Activated CD4-positive, alpha-beta T cell treated with anti-CD3 and anti-CD28 coated beads for 36 hours (primary cell): ENCODE measurements at places on chromosomes 7 and 10.
A peak's percentile ranks its signal among the peaks of the same experiment; 100 is the strongest.

GRCh38 chr7:138449580-138449979, 10.5 kb upstream of the TRIM24 start:
- DNase-seq: peak; percentile 64

DNA sequence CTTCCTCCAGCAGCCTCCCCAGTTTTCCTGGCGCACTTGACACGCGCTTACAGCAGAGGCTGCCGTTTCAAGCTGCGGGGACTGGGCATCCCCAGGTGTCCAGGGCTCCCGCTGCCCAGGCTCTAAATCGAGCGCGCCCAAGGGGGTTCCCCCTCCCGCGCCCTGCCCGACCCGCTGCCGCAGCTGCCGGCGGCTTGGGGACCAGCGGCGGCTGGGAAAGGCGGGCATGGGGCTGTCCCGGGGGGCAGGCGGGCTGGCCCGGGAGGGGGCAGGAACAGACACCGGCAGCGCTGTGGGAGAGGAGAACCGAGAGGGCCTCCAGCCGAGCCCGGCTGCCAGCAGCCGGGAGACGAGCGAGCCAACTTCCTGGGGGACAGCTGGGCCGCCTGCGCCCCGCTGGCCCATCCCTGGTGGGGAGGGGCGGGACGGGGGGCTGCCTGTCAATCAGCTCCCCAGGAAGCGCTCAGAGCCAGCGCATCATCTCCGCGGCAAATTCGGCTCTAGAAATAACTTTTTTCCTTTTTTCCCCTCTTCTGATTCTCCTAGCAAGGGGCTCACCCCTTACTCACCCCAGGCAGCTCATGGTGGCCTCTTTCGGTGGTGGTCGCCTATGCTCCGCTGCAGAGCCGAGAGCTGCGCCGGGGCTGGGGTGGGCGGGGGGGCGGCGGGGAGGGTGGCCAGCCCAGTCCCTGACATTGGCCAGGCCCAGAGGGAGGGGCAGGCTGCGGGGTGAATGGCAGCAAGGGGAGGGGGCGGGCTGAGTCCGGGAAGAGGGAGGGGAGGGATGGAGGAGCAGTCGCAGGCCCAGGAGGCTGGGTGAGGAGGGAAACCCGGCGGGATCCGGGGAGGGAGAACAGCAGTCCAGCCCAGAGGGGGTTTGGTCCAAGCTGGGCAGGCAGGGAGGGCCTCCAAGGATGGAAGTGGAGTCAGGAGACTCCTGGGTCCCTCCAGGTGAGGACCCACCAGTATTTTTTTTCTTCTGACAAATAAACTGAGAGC, 14.7 kb downstream of the GRID2IP start:
- DNase-seq: peak; percentile 39

DNA sequence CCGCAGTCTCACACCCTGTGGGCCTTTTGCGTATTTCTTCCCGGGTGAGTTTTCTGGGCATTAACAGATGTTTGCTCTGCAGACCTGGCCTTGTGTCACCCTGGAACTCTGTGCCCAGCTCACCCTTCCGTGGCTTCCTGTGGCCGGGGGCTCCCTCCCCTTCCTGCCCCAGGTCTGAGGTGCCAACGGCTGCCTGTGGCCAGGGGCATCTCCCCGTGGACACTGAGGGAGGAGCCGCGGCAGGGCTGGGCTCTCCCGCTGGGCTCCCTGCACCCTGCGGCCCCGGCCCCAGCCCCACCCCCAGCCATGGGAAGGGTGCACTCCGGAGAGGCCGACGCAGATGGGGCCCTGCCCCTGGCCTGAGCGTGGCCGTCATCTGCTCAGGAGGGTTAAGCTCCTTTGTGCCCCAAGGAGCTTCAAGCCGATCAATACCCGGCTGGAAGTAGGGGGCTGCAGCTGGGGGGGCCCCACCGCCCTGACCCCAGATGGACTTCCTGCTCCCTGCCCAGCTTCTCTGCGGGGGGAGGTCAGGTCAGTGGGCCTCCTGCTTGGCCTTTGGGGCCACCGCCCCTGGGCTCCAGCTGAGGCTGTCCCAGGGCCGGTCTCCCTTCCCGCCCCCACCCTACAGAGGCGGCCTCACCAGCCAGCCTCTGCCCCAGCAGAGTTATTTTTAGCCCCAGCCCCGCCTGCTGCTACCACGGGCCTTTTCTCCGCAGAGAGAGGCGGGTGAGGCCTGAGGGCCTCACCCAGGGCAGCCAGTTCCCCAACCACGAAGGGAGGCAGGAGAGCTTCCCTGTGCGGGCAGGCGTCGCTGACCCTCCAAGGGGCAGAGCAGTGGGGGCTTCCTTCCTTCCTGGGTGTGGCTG, 24.2 kb downstream of the PWWP2B start:
- peak; percentile 60 for DNase-seq

DNA sequence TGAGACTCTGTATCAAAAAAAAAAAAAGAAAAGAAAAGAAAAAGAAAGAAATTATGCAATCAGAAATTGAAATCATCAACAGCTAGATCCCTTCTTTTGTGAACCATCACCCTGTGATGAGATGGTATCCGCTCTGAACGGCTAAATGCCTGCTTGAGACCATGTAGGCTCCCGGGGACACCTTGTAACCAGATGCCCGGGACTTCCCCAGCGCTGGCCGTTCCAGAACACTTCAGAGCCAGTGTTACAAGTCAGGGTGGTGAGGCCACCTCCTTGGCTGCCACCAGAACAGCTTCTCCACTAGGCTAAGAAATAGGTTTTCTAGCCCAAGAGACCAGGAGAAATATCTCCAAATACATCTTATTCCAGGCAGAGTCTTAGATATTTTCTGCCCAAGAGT, 119.4 kb upstream of the SH2B2 start:
- DNase-seq: no peak

GRCh38 chr10:117174439-117175214, 22.7 kb upstream of the KCNK18 start:
- peak; percentile 93 for DNase-seq

DNA sequence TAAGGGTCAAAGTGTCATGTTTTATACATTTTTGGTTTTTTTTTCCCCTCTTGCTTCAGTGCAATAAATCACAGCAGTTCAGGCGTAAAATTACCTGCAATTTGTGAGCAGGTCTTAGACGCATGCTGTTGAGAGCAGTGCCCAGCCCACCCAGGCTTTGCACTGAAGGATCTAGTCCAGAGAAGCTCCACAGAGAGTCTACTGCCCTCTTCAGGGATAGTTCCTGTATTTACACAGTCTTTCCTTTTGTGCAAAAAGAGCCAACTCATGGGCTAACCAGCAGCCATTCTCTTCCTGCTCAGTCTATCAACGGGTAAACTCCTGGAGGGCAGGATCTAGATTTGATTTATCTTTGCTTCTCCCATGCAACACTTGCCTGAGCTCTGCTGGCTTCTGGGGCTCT, 82.2 kb upstream of the NAMPT start:
- no peak for DNase-seq

- no peak for DNase-seq
These were observed 66.0 kb downstream of the CALD1 start for GRCh38 chr7:134845461-134845860.

GRCh38 chr7:1193593-1194424, 33.8 kb upstream of the ZFAND2A start:
- DNase-seq: peak; percentile 67

DNA sequence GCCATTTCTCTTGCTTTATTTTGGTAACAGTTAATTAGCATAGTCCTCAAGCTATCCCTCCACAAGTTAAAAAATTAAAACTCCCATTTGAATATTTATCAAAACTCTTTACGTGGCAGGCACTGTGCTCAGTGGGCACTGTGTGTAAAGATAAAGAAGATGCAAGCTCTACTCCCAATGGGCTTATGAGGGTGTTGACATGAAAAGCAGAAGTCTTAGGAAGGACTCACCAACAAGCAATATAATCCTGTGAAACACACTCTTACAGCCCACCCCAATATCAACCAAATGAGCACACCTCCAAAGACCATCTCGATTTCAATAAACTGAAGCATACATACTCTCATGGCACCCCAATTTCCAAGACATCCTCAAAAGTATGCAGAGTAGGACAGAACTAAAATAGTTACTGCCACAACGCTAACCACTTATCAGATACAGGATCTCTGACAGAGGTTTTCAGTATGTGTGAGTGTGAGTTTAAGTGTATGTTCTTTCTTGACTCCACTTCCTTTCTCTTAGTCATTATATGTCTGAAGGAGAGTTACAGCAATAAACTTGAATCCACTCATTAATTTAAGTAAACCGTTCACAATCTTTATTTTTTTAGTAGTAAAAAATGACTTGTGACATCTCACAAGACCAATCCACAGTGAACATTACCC, 120.0 kb downstream of the PDE1C start:
- DNase-seq: no peak

DNA sequence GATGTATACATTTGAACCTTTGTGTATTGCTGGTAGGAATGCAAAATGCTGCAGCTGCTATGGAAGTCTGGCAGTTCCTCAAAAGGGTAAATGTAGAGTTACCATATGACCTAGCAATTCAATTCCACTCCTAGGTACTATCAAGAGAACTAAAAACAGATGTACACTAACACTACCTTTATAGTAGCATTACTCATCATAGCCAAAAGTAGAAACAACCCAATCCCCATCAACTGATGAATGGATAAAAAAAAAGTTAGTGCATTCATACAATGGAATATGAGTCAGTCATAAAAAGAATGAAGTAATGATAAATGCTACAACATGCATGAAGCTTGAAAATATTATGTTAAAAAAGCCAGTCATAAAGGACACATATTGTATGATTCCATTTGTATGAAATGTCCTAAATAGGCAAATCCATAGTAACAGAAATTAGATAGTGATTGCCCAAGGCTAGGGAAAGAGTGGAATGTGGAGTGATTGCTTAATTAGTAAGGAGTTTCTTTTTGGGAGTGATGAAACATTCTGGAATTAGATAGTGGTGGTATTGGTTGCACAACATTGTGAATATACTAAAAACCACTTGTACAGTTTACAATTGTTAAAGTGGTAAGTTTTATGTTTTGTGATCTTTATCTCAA, 96.4 kb upstream of the AOAH start:
- no peak for DNase-seq

- DNase-seq: no peak
These were observed 70.5 kb upstream of the AHR start for GRCh38 chr7:17227766-17228490.

DNA sequence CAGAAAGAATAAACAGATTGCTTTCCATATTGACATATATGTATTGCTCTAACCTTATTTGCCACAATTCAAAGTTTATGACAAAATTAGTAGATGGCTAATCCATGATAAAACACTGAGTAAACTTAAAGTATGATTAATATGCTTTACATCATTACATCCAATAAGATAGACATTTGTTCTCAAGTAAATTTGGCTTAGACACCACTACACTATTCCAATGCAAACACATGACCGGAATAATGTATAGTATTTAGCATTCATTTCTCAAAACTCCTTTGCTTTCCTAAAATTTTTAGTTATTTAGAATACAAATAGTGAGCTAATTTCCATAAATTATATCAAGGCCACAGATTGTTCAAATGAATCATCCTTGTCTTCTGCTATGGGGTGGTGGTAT, 20.2 kb downstream of the SEM1 start:
- DNase-seq: no peak

- DNase-seq: no peak
These were observed 5.7 kb downstream of the DNAH11 start for GRCh38 chr7:21548491-21548890.

DNA sequence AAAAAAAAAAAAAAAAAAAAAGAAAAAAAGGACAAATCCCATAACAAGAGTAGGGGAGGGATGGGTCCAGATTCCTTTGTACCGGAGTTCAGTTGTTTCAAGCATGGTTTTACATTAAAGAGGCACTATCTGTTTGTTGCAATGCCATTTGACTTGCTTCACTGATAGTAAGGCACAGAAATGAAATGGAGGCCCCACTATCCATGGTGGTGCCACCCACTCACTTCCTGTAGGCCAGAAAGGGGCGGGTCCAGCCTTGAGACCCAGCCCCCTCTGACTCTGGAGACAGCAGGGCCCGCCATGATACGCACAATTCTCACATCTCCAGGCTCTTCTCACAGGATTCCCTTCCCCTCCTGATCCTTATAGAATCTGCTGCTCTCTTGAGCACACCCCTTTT, 100.0 kb downstream of the CLEC2L start:
- DNase-seq: peak; percentile 58

- DNase-seq: no peak
These were observed 36.6 kb downstream of the AMZ1 start for GRCh38 chr7:2724453-2725177.

GRCh38 chr10:48672596-48673265, 11.9 kb upstream of the WDFY4 start:
- DNase-seq: no peak

GRCh38 chr10:80202934-80203834, 2.2 kb downstream of the ANXA11 start:
- DNase-seq: peak; percentile 86

- DNase-seq: peak; percentile 44
These were observed 28.2 kb upstream of the BMS1 start for GRCh38 chr10:42754155-42755027.

DNA sequence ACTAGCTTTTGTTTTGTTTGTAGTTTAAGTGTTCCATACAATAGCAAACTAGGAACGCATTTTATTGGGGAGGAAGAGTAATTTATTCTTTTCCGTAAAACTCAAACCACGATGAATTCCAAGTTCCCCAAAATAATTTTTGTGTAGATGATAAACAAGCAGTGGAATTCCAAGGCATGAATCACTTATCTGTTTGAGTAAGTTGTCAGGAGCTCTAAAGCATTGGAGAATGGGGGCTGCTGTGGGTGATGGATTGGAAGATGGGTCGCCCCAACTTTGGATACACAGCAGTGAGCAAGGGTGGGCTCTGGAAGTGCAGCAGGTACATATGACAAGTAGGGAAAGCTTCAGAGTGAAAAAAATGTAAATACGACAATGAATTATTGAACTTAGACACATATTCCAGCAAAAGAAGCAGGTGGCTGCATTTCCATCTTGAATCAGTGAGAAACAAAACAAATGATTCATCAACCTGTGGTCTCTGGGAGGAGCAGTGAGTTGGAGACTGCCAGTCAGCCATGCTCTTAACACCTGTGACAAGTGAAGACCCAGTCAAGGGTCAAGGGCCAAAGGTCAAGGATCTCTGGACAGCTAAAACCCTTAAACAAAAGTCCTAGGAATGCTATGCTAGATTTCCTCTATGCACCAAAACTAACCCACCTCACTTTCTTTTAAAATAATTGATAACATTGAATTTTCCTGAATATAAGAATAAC, 34.2 kb upstream of the ADRB1 start:
- DNase-seq: no peak

- DNase-seq: peak; percentile 77
These were observed 4.0 kb upstream of the RBM28 start for GRCh38 chr7:128347647-128348097.

DNA sequence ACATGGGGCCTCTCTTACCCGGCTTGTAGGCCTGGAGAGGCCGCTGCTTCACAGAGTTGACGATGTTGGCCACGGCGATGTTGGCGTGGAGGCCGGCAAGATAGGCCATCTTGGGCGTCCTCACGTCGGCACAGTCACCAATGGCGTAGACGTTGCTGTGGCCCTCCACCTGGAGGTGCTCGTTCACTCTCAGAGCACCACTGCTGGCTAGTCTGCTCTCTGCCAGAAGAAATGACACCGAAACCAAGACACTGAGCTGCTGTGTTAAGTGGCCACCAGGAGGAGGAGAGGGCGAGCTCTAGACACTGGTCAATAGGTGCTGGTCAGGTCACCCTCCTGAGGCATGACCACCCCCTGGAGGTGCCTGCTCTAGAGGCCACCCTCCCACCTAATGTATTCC, 17.7 kb downstream of the AIFM2 start:
- DNase-seq: no peak

GRCh38 chr10:102467971-102468438, 16.7 kb upstream of the C10orf95 start:
- DNase-seq: no peak
